Naive thymus-derived CD8-positive, alpha-beta T cell (primary cell): ENCODE measurements at places on chromosomes 3 and 15.

- DNase-seq, result no peak
These were observed 88.7 kb upstream of the TNIK start for GRCh38 chr3:171548917-171549316.

- DNase-seq, result no peak
These were observed 7.3 kb upstream of the ISG20 start for GRCh38 chr15:88631464-88632028.

DNA sequence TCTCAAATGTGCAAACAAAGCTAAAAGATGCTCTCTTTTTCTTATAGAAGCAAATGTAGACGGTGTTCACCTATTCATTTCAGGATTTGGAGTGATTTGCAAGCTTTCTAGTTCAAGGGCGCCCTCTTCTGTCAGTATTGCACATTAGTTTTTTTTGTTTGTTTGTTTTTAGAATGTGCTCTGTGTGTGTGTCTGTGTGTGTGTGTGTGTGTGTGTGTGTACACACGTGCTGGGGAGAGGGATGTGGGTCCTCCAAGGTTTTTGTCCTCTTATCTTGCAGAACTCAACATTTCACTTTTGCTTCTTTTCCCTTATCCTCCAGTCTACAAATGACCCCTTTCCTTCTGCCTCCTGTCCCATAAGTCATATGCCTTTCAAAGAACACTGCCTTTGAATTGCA, 23.5 kb downstream of the DNAH1 start:
- peak; percentile 39 for DNase-seq

GRCh38 chr3:39344746-39345344, 15.3 kb downstream of the CCR8 start:
- DNase-seq, result no peak

GRCh38 chr3:194206320-194206719, 70.4 kb downstream of the HES1 start:
- no peak for DNase-seq

DNA sequence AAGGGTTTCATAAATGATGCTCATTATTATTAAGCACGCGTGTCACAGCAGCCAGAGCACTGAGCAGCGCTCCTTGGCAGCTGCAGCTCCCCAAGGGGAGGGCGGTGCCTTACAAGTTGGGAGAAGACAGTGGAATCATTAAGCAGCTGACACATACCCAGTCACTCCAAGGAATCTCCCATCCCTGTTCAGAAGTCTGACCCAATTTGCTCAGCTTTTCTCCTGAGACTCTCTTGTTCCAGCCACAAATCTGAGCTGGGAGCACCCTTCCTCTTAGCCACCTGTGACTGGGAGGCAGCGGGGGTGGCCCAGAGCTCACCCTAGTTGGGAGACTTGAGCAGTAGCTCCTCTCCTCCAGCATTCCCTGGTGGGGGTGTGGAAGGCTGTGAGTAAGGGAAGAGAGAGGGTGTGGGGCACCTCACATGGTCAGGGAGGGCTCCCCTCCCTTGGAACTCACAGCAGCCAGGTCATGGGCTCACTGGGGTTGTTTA, 64.3 kb downstream of the DUT start:
- DNase-seq, result no peak

DNA sequence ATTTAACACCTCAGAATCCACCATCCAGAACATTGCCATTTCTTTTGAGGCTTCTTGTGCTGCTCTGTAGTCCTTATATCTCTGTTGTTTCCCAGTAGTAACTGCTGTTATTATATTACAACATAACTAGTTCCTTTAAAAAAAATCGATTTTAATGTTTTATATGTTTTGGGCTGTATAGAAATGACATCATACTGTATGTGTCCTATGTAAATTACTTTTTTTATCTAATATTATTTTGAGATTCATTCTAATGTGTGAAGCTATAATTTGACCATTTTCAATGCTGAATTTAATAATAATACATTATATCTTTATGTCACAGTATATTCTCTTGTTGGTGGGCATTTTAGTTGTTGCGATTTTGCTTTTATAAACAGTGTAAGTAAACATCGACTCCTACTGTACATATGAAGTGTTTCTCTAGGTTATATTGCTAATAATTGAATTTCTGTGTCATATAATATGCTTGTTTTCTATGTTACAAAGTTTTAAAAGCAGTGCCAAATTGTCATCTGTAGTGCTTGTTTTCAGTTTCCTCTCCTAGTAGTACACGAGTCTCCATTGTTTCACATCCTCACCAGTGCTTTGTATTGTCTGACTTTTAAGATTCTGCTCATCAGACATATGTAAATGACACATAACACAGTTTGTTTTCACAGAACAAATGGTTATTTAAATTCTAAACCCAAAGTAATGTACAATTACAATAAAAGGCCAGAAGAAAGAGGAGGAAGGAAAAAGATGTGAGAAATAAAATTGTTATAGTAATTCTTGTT, 172.0 kb upstream of the LRRFIP2 start:
- no peak for DNase-seq

- DNase-seq, result no peak
These were observed 522 bp downstream of the PDZRN3 start for GRCh38 chr3:73624017-73624820.
